ENCODE measurements at places on chromosomes 16 and 17.
A peak's percentile ranks its signal among the peaks of the same experiment; 100 is the strongest.

- no peak for DNase-seq
These were observed 688 bp upstream of the ITGB3 start for GRCh38 chr17:47252766-47253512.

GRCh38 chr17:79732804-79733691 lies 2.3 kb downstream of the ENPP7 start:
- DNase-seq: peak; percentile 82

DNA sequence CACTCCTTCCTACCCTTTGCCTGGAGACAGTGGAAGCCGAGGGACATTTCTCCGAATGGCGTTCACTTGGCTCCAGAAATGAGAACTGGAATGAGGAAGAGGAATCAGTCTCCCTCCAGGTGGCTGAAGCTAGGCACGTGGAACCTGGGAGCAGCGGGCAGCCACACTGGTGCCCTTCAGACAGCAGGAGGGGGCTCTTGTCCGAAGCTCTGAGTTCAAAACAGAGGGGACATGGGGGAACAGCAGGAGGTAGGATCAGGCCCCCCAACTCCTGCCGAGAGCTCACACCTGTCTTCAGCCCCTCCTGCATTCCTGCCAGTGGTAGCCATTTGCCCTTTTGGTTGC lies 41.5 kb downstream of the TMEM235 start:
- no peak for DNase-seq

DNA sequence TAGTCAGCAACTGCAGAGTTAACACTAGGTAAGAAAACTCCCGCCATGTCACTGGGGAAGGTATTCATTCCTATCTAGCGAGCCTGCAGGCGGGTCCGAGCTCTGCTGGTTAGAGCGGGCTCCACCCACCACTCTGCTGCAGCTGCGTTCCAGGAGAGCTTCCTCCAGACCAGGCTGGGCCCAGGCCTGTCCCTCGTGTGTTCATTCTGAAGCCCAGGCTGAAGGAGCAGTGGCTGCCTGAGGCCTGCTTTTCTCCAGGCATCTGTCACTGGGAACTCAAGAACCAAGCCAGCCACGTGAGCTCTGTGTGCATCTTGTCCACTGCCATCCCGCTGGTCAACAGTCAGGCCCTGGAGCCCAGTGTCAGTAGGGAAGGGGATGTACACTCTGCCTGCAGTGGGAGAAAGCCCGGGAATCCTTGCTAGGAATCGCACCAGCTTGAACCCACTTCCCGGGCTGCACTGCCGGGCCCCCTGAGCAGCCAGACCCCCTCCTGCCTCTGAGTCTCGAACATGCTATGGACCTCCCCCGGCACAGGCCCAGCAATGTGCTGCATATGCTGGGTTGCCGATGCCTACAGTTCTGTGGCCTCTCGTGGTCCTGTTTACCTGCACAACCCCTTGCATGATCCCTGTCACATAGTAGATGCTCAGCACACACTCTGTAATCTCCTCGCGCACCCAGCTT lies 51.0 kb upstream of the ENPP7 start:
- no peak for DNase-seq

DNA sequence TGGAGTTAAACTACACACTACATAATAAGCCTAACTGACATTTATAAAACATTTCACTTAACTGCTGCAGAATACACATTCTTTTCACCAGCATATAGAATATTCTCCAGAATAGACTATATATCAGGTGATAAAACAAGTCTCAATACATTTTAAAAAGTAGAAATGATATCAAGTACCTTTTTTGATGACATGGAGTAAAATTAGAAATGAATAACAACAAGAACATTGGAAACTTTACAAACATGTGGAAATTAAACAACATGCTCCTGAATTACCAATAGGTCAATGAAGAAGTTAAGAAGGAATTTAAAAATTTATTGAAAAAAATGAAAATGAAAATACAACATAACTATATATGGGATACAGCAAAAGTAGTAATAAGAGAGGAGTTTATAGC lies 47.5 kb upstream of the CES5A start:
- DNase-seq: no peak

GRCh38 chr17:53912117-53912516 lies 89.4 kb downstream of the KIF2B start:
- DNase-seq: no peak

- DNase-seq: no peak
These were observed 13.5 kb downstream of the KNOP1 start for GRCh38 chr16:19704321-19705145.

- no peak for DNase-seq
These were observed 8.6 kb downstream of the CES4A start for GRCh38 chr16:66996983-66997358.

DNA sequence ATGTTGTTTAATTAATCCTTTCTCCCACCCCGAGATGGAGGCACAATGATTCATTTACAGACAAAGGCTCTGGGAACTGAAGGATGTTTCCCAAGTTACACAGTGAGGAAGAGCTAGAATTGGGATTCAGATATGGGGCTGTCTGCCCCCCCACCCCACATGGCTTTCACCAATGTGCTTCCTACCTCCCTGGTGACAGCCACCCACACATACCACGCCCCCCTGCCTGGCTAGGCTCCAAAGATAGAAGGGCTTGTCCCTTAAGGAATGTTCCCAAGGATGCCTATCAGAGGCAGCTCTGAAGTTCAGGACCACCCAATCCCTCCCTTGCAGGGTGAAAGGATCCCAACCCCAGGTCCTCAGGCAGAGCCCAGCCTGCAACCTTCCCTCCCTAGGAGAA lies 32.9 kb downstream of the CFAP20 start:
- DNase-seq: no peak

- no peak for DNase-seq
These were observed 23.6 kb upstream of the SMURF2 start for GRCh38 chr17:64685705-64686104.

DNA sequence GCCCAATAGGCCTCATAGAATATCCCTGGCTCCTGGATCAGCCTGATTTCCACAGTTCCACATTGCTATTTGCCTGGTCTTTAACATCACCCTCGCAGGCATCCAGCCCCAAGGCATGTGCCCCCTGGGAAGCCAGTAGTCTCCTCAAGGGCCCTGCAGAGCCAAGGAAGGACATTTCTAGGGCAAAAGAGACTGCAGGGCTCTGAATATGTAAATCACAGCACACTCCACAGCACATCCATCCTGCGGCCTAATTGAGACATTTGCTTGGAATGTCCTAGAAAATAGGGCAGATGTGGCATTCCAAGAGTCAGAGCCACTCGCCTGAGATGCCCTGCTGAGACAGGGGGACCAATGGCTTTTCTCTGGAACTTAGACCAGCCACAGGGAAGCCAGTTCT lies 11.4 kb upstream of the C16orf78 start:
- no peak for DNase-seq

DNA sequence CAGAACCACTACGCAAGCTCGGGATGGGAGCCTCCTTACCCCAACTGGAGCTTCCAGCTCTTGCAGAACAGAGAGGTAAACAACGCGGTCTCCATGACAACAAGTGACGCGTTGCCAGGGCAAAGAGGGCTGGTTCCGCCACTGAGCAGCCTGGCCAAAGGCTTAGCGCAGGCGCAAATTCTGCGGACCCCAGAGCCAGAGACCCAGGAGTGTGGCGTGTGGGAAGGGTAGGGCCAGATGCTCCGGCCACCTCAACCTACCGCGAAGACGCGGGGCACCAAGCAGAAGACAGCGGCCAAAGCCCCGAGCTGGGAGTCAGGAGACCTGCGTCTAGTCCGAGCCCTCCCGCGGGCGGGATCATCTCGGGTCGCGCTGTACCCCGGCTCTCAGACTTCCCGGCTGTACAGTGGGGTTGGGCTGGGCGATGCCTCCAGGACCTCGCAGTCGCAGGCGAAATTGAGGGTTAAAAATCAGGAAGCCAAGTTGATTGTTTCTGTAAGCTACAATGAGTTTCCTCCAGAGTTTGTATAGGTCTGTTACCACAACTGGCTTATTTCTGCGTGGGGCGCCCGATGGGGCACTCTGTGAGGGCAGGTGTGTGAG lies at the start of gene TEKT1:
TSS of gene TEKT1 (minus strand) at position 69 of the 603 bp plus-strand sequence. CDS start 1,353 bp downstream, outside the sequence.
- peak; percentile 82 for DNase-seq

- DNase-seq: peak; percentile 76
These were observed 48.4 kb upstream of the KDM8 start for GRCh38 chr16:27154705-27155521.

DNA sequence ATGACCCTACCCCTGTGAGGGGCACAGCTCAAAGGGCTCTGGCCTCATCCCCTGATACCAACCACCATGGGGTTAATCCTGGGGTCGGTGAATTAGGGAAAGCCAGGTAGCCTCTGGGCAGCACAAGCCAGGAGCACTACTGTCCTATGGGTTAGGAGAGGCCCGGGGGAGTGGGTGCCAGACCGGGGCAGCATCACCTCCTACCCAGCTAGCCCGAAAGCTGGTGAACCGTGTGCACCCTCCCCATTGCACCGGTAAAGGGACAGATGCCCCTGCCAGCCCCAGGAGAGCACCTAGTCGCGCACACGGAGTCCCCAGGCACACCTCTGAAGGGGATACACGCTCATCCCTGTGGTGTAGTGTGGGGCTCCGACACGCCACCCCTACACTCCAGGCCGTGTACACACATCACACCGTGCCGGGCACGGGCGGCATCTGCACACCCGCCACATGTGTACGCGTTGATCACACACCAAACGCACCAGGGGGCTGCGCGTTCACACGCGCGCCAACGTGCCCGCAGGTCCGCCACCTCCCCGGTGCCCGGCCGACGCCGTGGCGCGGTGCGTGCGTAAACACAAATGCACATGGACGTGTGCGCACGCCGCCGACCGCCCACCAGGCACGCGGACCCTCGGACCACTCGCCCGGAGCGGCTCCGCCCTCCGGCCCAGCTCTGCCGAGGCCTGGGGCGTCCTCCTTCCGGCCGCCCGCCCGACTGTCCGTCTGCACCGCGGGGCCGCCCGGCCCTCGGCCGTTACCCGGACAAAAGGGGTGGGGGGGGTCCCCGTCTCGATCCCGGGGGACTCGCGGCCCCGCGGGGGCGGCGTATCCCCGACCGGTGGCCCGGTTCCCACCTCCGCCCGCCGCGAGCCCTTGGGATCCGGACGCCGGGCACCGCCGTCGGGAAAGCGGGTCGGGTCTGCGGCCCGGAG lies 785 bp downstream of the UBALD1 start:
- peak; percentile 72 for DNase-seq

- peak; percentile 57 for DNase-seq
These were observed 8.3 kb downstream of the SLC35G3 start for GRCh38 chr17:35185849-35186248.

DNA sequence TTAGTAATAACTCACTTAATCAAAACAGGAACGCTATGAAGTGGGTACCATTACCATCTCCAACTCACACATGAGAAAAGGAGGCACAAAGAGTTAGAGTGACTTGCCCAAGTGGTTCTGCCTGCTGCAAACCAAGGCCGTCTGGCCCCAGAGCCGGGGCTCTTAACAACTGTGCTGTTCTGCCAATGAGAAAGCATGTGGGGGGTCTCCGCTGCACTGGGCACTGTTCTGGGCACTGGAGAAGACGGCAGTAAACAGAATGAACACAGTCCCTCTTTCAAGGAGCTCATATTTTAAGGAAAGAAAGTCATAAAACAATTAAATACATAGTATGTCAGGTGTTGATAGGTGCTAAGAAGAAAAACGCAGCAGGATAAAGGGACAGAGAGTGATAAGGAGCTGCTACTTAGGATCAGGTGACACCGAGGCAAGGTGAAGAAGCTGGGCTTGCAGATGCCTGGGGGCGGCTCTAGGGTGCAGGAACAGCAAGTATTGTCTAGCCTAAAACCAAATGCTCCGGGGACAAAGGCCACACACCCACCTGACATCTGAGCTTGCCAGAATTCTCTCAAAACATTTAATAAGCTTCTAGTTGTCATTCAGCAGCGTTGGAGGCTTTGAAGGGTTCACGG lies 6.5 kb downstream of the STX8 start:
- DNase-seq: no peak

DNA sequence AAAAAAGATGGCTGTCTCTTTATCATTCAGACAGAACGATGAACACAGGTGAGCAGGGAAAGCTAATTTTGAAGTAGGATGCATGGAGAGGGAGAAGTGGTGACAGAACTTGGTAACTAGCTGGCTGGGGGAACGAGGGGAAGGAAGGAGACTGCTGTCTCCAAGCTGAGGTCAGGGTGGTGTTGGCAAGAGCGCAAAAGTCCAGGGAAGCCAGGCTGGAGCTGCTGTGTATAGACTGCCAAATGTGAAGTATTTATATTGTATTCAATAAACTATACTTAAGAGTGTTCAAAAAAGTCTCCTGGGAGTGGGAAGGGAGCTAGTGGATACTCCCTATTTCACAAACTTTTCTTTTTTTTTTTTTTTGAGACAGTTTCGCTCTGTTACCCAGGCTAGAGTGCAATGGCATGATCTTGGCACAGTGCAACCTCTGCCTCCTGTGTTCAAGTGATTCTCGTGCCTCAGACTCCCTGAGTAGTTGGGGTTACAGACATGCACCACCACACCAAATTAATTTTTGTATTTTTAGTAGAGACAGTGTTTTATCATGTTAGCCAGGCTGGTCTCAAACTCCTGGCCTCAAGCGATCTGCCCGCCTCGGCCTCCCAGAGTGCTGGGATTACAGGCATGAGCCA lies 8.2 kb downstream of the TMEM106A start:
- no peak for DNase-seq

- DNase-seq: no peak
These were observed 160.0 kb downstream of the MRM1 start for GRCh38 chr17:36761203-36761950.

DNA sequence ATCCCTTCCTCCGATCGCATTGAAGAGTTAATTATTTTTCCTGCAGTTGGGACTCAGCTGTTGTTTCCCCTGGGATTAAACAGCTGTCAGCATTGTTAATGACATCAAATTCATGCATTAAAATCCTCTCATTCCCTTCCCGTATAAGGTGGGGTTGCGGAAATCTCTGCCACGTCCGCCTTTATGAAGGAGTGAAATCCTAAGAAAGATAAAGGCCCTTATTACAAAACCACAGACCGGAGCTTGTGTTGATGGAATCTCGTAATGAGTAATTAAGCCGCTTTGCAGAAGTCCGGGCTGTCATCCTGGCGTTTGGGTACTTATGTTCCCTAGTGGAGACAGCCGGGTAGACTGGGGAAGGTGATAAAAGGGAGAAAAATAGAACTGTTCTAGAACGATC lies 627.6 kb downstream of the MAF start:
- no peak for DNase-seq

DNA sequence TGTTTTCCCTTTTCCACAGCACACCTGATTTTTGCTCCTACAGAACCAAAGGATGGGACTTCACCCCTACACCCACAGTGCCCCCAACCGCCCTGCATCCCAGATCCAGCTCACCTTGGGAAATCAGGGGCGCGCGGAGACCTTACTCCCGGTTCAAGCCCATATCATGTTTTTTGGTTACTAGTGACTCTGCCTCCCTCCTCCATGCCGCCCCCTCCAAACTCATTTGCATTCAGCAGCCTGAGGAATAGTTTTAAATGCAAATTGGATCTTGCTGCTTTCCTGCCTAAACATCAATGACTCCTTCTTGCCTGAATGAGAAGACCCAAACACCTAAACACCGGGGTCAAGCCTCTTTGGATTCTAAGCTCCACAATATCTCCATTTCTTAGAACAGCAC lies 331.8 kb downstream of the TMEM114 start:
- DNase-seq: no peak

All from GM13976 (cell line).